ENCODE measurements at places on chromosomes 4 and X.

GRCh38 chr4:81491943-81492342, 20.2 kb upstream of the RASGEF1B start:
- no peak for DNase-seq

DNA sequence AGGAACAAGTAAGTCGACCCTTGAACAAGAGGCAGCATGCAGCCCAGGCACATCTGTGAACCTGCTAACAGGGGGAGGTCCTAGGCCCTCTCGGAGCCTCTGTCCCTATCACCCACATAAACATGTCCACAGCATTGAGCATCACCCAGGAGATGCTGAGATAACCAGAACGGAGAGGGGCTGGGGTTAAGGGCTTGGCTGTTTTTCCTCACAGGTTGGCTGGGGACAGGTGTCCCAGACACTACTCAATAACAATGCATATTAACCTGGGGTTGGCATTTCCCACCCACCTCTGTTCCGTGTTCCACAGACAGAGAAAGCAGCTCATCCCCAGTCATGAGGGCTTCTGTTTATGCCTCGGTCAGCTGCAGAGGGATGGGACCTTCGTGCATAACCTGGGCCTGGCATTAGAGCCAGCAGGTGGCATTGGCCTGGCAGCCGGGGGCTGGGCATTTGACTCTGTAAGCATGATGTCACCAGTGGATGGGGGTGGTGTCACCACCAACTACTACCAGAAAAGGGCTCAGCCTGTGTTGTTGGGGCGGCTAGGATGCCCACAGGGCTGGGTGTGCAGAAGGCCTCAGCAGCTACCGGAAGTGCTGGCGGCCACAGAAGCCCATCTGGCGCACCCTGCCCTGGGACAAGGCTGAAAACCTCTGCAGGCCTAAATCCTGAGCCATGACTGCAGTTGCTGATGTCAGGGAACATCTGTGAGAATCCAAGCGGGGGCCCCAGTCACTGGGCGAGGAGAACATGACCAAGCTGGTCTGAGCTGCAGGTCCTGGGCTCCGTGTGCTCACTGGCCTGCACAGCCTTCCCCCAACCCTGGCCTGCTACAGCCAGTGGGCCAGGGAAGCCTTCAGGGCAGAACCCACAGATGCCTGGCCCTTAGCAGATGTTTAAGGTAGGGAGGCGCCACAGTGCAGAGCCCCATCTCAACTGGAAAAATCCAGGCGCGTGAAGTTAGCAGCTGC, 351.4 kb downstream of the NR3C2 start:
- no peak for DNase-seq

- DNase-seq = no peak
These were observed 212.3 kb upstream of the SFRP2 start for GRCh38 chr4:154001193-154001592.

DNA sequence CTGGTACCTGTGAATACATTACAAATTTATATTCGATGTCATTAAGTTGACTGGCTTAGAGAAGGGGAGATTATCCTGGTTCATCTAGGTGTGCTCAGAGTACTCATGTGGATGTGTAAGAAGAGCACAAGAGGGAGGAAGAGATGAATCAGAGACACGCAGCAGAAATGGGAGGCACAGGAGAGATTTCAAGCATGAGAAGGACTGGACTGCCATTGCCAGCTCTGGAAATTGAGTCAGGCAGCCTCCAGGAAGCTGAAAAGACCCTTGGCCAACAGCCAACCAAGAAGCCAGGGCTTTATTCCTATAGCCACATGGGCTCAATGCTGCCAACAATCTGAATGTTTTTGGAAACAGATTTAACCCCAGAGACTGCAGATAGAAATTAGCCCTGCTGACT, 1390.0 kb downstream of the STIM2 start:
- no peak for DNase-seq

DNA sequence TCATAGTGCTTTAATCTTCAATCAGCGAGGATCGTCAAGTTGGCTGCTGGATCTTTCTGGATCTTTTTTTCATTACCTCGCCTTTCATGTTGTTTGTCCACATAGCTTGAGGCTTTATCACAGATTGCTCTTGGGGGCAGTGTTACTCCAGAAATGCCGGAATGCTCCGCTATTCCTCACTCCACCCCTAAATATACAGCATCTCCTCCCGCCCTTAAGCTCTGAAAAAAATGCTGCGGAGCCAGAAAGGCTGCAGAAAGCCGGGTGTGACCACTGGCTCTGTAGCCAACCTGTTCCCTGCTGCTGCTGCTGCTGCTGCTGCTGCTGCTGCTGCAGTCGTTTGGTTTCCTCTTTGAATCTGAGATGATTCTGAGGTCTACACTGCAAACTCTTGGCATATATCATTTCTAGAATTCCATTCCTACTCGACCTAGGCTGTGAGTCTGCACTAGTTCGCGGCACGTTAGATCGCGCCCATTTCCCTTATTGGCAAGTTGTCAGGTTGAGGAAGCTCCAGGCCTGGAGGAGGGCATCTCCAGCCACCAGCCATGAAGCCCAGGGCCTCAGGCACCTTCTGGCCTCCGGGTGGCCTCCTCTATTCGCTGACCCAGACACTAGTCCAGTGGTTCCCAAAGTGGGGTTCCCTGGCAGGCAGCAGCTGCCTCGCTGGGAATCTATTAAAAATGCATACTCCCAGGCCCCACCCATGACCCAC, 34.2 kb downstream of the WDR13 start:
- peak; percentile 71 for DNase-seq

DNA sequence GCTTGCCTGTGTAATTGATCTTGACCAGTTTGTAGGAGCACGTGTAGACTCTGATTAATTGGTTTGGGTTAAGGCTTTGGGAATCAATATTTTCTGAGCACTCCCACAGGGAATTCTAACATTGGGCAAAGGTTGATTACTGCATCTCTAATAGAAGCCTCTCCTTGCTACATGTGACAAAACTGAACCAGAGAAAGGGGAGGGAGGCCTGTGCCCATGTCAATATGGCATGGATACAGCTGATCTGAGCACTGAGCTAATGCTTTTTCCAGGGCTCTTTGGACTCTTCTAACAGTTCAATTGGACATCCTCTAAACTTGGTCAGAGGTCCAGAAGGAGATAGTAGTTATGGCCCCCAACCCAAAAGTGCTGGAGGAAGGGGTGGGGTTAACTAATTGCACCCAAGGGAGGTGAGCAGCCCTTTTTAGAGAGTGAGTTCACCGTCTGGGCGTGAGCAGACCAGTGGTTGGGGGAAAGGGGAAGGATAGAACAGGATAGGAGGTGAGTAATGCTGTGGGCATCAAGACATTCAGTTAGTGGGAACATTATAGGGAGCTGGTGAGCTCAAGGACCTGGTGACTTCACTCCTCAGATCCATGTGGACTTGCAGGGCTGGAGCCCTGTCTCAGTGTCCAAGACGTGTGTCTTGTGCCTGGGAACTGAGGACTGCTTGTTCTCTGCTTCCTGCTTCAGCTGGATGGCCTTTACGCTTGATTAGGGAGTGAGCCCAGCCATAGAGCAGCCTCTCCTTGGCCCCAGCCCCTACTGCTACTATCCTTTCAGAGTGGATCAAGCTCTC, 22.8 kb downstream of the MSN start:
- DNase-seq = peak; percentile 79

DNA sequence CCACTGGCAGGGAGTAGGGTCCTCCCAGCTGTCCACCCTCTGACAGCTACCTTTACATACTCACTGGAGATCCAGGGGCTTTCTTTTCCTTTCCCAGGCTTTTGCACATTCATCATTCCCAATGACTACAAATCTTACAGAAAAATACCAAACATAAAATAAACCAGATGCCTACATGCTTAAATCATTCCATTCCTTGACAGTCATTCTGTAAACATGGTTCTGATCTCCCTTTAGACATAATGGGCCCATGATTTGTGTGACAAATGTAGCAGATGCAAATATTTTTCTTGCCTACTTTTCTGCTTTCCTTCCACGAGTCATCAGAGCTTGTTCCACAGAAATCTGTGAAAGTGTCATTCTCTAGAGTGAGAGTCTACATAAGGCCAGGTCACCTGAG, 207.0 kb downstream of the IDS start:
- DNase-seq = no peak

DNA sequence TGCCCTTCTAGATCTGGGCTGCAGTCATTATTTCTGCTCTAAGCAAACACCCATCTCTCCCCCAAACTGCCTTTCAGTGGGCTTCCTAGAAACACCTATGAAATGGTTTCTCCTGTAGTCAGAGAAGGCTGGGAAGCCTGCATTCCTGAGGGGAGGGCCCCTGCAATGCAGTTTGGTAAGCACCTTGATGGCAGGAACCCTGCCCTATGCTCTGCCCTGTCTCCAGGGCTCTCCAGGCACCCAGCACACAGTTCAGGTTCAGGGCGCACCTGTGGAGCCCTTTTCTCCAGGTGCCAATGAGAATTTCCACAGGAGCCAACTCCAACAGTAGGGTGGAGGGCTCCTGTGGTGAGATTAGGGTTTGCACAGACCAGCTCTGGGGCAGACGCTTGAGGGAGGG, 69.1 kb upstream of the FBXW7 start:
- DNase-seq = no peak

DNA sequence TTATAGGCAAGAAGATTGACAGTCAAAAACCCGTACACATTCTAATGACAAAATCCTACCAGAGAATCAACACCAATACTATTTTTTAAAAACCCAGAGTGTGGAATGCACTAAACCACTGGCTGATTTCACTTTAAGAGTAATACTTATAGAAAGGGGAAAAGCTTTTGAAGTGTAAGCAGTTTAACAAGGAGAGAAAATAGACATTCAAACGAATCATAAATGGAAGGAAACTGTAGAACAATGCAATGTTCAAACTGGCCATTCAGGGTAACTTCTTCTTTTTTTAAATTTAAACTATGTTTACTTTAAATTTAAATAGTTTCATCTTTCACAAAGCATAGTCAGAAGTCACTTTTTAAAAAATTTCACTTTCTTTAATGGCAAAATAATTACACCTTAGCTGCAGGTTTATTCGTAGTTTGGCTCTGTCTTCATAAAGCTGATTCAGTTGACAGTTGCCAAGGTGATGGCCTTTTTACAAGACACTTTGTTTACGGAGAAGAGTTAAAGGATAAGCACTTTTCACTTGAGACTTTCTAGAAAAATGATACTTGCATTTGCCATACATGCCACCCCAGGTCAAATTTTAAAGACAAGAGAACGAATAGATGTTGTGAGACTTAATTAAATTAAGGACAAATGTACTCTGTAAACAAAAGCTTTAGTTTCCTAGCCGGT, 82.4 kb upstream of the KLF3 start:
- no peak for DNase-seq

DNA sequence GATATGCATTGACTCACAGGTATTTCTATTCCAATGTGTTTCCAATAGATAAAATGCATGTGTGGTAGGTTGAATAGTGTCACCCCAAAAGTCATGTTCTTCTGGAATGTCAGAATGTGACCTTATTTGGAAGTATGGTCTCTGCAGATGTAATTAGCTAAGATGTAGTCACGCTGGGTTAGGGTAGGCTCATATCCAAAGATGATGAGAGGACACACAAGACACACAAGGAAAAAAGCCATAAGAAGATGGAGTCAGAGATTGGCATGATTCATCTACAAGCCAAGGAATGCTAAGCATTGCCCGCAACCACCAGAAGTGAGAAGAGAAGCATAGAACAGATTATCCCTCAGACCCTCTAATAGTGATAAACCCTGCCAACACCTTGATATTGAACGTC, 17.5 kb downstream of the ZNF330 start:
- no peak for DNase-seq

- peak; percentile 2 for DNase-seq
These were observed 116.3 kb upstream of the NALF2 start for GRCh38 chrX:69387567-69388487.

GRCh38 chr4:35325908-35326453, 918.3 kb downstream of the ARAP2 start:
- DNase-seq = no peak

- no peak for DNase-seq
These were observed 13.7 kb upstream of the UGT2B17 start for GRCh38 chr4:68589790-68590189.

GRCh38 chrX:37787423-37787869, 7.6 kb downstream of the CYBB start:
- DNase-seq = no peak

- peak; percentile 15 for DNase-seq
These were observed 72.7 kb downstream of the FRMPD4 start for GRCh38 chrX:12210971-12211370.

GRCh38 chr4:37825968-37826294, 555 bp upstream of the PGM2 start:
- no peak for DNase-seq
